ENCODE measurements at places on chromosomes 3 and 15.

- DNase-seq, result no peak
Measured at GRCh38 chr3:49793486-49794085, 6.1 kb downstream of the CDHR4 start.

DNA sequence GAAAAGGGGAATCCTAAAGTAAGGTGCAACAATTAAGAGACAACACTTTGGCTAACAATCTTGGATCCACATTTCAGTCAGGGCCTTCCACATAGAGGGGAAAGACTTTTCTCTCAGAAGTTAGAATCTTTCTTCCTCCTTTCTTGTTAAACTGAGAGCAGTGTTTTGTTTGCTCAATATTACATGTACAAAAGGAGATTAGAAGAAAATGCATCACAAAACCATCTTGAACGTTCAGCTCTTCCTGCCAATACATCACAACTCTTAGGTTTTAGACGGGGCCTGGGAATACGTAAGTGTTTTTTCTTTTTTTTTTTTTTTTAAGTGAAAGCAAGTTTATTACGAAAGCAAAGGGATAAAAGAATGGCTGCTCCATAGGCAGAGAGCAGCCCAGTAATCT is 39.1 kb downstream of the MAP2K1 start:
- DNase-seq, result no peak

DNA sequence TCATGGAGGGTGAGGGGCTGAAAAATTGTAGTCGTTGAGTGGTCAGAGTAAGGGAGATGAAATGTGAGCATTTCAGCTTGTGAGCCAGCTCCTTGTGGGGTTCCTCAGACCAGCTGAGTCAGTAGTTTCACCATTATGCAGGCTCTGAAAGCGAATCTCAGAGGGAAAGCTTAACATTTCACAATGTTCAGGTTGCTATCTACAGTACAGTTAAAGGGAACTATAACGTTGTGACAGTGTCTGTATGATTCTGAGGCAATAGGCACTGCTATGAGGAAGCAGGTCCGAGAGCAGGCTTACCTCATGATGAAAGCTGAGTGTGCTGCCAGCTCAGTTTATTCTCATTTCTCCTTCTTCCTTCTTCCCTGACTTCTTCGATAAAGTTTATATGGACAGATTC is 469.6 kb downstream of the EDEM1 start:
- DNase-seq, result no peak

GRCh38 chr15:58771621-58772250 is 634 bp downstream of the MINDY2 start:
- peak; percentile 56 for DNase-seq

DNA sequence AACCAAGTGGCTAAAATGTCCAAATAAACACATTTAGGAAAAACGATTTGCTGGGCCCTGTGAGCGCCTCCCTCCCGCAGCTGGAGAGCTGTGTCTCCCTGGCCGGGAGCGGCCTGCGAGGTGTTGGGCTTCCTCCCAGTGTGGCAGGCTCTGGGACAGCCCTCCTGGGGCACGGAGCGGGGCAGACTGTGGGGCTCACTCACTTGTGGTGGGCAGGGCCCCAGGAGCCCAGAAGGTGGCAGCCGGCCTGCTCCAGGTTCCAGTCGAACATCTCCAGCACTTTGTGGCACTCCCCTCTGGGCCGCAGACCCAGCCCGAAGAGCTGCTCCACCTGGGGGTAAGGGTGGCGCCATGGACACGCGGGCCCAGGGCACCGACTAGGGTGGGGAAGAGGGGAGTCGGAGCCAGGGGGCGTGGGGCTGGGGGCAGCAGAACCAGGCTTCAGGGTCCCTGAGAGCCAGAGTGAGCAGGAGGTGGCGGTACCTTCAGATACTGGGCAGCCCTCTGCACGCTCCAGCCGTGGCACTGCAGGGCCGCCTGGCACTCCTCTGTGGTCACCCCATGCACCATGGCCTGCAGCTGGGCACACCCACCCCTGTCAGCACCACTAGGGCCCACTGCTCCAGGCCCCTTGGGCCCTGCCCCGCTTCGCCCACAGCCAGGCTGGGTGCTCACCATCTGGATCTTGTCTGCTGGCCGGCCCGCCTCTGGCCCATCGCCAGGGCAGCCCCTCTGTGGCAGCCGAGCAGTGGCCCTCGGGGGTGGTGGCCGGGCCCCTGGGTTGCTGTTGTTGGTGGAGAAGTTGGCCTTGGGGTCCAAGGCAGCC is 41.5 kb downstream of the TNK2 start:
- no peak for DNase-seq

GRCh38 chr3:61807865-61808276 is 246.5 kb downstream of the PTPRG start:
- no peak for DNase-seq

DNA sequence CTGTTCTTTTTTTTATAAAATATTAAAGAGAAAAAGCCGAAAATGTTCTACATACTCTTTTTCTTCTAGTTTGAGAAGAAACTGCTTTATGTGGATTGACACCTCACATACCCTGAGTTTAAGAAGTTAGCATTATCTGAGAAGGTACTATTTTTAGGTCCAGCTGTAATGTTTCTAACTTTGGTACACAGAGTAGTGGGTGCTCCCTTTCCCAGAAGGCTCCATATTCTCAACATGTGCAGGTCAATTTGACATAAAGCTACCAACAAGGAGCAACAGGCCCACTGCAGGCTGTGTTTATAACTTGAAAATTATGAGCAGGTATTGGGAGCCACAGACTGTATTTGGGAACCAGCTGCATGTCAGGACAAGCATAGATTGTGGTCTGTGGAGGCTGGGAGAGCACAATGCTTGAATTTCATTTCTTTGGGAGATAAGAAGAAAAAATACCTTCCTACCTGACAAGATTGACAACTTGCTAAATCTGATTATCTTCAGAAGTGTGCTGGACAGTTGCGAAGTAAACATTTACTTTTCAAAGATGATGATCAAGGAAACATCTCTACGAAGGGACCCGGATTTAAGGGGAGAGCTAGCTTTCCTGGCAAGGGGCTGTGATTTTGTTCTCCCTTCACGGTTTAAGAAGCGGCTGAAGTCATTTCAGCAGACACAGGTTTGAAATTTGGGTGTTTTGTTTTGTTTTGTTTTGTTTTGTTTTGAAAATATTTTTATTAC is 57.2 kb downstream of the PPP2R3A start:
- no peak for DNase-seq

DNA sequence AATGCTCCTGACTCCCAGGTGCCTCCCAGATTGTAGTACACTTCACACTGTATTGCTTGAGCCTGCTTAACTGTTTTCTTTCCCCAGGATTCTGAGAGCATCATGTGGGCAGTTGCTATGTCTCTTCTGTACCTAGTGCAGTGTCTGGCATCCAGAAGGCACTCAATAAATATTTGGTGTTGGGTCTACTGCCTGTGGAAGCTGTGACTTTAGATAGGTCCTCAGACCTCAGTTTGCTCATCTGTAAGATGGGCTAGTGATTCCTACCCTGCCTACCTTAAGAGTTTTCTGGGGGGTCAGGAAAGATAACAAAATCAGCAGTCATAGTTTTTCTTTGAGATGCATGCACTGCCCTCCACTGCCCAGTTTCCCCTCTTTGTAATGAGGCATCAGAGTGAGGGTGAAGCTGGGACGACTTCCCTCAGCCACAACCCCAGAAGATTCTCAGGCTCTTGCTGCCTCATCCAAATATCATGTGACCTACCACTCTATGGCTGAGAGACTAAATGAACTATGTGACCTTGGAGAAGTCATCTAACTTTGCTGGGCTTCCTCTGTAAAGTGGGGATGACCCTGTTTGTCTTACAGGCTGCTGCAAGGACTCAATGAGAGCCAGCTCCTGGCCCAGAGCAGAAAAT is 50.4 kb downstream of the ATP2B2 start:
- DNase-seq, result no peak

DNA sequence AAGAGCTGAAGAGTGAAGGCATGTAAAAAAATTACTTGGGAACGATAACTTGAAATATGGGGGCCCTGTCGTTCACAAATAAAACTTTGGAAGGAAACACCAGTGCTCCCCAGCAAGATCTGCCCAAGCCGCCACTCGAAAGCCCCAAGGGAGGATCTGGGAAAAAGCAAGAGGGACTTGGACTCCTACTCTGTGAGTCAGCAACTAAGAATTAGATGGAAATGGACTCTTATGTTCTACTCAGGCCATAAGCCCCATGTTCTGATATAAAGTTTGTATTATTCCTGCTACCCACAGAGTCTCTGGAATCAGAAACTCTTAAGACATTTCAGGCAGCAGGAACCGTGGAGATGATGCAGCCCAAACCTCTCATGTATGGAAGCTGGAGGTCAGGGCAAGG is 75.7 kb downstream of the ITGB5 start:
- no peak for DNase-seq

GRCh38 chr3:101635954-101636798 is 40.8 kb downstream of the ZBTB11 start:
- DNase-seq, result peak; percentile 75

DNA sequence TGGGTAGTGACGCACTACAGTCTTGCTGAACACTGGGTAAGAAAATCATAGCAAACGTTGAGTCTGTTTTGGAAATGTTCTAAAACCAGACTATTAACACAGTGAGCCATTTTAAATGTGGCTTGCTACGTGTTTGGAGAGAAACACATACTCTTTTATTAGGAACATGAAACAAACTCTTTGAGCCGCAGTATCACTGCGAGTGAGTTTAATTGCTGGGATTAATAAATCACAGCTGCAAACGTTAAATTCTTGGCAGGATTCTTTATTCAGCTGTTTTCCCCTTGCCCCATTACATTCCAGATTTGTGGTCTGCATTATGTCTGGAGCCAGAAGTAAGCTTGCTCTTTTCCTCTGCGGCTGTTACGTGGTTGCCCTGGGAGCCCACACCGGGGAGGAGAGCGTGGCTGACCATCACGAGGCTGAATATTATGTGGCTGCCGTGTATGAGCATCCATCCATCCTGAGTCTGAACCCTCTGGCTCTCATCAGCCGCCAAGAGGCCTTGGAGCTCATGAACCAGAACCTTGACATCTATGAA is 33.6 kb downstream of the BTD start:
- no peak for DNase-seq

GRCh38 chr3:21390136-21390535 is 360.9 kb downstream of the ZNF385D start:
- no peak for DNase-seq

DNA sequence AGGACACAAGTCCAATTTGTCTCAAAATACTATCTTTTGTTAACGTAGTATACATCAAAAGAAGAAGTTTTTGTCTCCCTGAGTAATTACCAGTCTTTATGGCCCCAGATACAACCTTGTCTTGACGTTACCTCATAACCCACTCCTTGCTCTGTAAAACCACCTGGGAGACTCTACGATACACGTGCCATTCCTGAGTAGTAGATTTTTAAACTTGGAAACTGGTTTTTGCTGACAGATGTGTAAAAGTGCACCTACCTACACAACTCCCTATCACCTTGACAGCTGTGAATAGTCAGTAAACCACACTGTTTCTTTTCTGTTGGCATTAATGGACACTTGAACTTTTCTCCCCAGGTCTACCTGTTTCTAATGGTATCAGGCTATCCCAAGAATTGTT is 51.7 kb upstream of the RARB start:
- no peak for DNase-seq

DNA sequence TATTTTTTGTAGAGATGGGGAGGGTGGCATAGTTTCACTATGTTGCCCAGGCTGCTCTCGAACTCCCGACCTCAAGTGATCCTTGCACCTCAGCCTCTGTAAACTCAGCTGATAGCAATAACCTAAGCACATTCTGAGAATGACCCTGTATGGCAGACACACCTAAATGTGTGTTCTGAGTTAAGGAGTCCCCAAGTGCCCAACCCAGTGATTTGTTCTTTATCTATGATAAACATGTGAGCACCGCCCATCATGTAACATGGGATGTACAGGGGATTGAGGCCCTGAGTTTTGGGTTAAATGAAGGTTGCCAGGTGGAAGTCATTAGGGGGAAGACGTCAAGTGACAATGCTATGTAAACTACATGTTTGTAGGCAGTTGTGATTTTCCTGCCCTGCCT is 5.7 kb downstream of the NCEH1 start:
- DNase-seq, result no peak

DNA sequence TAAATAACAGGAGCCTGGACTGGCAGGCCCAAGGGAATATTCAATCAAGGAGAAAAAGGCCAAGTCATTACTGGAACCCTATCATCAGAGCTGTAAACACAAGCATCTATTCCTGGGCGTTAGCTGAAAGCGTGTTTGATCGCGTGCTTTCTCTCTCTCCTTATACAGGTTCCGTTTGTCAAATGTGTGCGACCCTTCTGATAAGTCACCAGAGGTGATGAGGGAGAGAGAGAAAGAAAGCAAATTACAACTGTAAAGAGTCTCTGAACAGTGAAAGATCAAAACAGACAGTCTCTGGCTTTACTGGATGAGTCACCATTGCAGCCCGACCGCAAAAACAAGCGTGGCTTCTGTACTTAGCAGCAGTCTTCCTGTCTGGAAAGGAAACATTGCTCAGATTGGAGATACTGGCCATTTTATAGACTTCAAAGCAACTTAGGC is 39.5 kb upstream of the TPRG1 start:
- DNase-seq, result no peak

DNA sequence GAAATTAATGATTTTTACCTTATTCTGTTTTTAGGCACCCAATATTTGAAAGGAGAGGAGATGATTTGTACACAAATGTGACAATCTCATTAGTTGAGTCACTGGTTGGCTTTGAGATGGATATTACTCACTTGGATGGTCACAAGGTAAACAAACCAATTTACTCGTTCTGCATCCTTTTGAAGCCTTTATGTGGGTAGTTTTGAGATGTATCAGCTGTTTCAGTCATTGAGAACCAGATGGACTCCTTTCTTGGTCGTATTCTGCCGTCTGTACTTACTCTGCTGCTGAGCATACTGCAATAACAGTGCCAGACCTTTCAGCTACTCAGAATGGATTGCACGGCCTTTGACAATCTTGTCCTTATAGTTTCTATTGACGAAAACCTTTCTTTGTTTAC is 13.3 kb downstream of the DNAJB11 start:
- DNase-seq, result no peak

DNA sequence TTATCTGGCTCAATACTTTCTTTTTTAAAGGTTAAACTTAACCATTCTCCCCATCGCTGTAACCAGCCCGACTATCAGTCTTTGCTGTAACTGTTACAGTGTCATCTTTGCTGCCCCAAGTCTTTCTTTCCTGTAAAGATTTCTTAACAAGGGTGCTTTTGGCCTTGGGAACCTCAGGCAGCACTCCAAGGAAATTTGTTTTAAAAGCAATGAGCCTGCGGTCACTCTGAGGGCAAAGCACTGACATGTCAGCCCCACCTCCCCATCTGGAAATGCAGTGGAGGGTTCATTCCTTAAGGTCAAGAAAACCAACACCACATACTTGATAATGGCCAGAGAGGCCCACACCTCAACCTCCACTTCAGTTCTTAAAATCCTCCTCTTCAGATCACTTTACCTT is 3.2 kb downstream of the TRANK1 start:
- no peak for DNase-seq

DNA sequence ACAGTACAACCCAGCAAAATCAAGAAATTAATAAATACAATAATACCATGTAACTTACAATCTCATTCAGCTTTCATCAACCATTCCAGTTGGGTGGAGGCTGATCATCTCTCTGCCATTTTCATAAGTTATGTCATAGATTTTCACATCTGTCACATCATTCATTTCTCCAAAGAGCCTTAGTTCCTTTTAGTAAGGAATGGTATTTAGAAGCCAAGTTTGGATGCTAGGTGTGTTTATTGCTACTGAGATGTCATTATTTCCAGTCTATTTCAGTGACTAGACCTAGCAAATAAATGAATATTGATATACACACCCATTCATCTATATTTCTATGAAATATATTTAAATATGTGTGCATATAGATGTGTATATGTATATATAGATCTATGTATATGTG is 2.7 kb upstream of the UBL7 start:
- DNase-seq, result no peak

All from nephron progenitor cell (in vitro differentiated cells).